ENCODE measurements at places on chromosomes 7 and 10. TPM values are rescaled to one million over a fixed set of nuclear protein-coding genes. Genes with fewer than 3 reads are reported as not detected.

The CCL24 gene
- total RNA-seq, result not detected

The CRPPA gene
- 6.1 TPM for total RNA-seq

The CFTR gene
- 0.44 TPM for total RNA-seq

The EVX1 gene
- total RNA-seq, result not detected

DNA sequence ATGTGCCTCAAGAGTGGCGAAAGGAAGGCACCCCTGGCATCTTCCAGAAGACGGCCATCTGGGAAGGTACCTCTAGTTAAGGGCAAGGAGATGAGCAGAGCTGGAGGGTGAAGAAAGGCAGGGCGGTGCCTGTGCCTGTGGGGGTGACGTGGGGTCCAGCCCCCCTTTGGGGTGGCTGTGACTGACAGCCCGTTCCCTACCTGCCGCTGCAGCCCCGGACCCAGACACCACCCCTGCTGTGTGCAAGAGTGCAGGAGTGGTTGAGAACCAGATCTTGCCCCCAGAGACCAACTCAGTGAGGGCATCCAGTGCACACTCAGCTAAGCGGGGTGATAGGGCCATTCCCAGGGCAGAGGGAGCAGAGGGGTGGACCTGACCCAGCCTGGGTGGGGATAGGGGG, 4.3 kb upstream of the MUC17 start:
- no peak for DNase-seq

DNA sequence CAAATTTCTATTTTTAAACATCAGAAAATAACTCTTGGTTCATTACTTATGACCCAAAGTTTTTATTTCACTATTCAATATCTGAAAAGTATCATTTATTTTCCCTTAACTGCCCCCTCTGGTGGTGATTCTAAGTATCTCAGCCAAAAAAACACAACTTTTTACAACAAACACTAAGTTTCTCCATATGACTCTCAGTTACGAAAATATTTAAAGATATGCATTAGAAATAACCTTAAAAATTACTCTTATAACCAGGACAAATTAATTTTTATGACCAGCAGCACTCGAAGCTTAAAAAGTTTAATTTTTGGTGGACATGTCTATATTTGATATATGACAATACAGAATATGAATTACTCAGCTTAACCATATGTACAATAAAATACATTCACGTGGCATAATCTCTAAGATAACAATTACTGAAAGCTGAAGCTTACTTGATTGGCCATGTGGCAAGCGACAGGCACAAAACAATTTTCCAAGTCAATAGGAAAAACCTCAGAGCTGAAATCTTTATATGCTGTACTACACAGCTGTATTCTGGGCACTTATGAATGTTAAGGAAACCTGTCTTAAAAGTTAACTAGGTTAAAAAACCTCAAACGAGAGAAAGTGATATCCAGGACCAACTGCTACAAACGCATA, 2.3 kb downstream of the HNRNPA2B1 start:
- no peak for DNase-seq

GRCh38 chr7:42858570-42858969, 53.3 kb downstream of the C7orf25 start:
- DNase-seq, result no peak

DNA sequence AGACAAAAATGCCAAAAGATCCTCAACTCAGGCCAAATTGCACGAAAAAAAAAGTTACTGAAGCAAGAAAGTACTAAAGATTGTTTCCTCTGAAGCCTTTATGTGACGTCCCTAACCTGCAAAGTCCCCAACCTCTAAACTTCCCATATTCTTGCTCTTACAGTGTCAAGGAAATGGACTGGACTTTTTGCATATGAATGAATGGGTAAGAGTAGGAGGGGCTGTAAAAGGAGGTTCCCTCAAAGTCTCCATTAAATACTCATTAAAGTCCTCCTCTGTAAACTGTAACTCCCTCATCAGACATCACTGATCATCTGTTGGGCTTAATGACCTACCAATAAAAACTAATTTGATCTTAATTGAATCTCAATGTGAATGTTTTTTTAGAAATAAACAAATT, 164.8 kb upstream of the STEAP1 start:
- DNase-seq, result no peak

GRCh38 chr7:93992421-93993110, 11.6 kb downstream of the BET1 start:
- DNase-seq, result no peak

- no peak for DNase-seq
These were observed 131.7 kb downstream of the EMX2 start for GRCh38 chr10:117674201-117674600.

GRCh38 chr10:113681533-113682470, 2.1 kb downstream of the CASP7 start:
- no peak for DNase-seq

- DNase-seq, result no peak
These were observed 309.5 kb upstream of the TEX47 start for GRCh38 chr7:89104748-89105685.
